ENCODE measurements at places on chromosomes 4 and X.

GRCh38 chrX:7515681-7516413, 327.1 kb upstream of the VCX start:
- DNase-seq, result peak; percentile 43

DNA sequence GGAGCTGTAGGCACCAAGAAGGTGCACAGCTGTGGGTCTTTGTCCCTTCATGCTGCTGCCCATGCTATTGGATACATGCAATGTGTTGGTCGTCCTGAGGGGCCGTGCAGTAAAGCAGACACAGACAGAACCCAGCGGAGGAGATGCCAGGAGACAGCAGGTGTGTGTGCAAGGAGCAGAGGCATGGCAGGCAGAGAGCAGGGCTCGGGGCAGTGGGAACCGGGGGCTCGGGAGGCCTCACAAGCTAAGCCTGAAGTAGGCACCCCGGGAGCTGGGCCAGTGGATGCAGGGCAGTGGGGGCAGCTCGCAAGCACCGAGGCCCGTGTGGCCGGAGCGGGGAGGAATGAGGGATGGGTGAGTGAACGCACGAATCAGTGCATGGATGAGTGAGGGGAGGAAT, 13.2 kb downstream of the HTRA3 start:
- no peak for DNase-seq

GRCh38 chr4:4762909-4763821, 96.3 kb upstream of the MSX1 start:
- DNase-seq, result peak; percentile 55

GRCh38 chrX:16979226-16979625, 32.8 kb downstream of the REPS2 start:
- peak; percentile 2 for DNase-seq

DNA sequence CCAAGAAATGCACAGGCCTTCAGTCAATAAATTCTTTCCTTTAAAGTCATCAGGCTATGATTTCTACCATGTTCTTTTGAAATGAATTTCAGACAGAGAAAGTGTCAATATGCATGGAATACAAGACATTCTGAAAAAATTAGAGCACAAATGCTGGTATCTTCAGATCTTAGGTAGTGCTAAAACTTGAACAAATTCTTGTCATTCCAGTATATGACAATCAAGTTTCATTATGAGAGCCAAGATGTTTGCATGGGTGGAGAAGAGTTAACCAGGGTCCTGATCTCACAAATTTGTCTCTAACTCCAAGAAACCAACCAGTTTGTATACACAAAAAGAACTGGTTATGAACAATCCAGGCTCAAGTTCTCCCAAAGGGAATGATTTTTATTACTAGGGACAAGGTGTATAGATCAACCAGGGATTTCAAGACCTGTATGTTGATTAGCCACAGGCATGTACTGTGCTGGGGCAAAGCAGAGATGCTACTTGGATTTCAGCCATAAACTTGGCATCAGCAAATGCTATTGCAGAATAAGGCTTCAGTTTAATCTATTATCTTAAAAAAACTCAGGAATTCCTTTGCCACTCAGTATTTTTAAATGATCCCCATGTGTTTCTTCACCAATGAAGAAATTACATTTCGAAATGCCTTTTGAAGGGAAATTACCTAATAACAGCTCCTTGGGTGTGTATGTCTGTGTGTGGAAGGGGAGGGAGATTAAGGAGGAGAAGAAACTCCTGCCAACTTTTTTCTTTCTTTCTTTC, 69.7 kb downstream of the FANCB start:
- peak; percentile 33 for DNase-seq

DNA sequence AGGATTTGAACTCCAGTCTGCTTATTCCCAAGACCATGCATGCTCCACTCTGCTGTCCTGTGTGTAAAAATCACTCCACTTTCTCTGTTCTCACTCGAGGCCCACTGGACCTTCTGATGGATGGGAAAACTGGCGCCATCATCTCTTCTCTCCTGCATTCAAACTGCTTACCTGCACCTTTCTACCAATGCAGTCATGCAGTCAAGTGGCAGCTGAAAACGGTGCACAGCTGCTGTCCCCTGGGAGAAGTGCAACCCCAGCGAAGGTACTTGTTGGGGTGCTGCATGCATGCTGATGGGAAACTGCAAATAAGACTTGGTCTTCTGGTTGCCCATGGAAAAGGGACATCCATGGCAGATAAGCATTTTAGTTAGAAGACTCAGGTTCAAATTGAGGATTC, 147.1 kb downstream of the EVC2 start:
- DNase-seq, result no peak

DNA sequence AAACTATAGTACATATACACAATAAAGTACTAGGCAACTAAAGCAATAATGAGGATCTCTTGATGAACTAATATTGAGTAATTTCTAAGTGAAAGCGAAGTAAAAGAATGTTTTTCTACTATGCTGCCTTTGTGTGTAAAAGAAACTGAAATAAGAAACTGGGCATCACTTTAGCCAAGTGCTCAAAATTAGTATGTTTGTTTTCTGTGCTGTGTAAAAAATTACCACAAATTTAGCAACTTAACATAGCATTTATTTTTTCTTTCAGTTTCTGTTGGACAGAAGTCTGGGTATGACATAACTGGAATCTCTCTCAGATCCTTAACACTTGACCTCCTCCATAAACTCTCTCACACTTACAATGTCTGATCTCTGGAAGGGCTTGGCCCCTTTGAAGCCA, 687.1 kb upstream of the MAGEB2 start:
- DNase-seq, result no peak

DNA sequence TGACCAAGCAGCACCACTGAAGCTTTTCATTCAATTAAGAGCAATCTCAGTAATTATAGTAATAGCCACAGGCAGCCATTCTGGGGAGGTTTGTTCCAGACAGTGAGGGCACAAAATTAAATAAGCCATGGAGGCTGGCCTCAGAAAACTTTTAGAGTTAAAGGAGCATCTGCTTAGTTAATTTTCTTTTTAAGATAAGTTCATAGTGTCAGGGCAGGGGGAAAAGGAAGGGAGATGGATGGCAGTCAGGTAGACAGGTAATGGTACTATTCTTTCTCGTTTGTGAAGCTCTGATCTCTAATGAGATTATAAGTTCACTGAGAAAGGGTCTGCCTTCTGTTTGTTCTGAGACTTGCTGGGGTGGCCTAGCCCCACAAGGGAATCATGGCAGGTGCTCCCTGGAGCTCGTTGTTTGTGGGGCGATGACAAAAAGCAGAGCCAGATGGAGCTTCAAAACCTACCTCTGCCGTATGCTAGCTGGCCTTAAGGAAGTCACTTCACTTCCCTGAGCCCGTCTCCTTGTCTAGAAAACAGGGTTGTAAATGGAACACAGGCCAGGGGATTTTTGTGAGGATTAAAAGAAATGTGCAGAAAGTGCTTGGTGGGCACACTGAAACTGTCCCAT, 44.6 kb upstream of the FGFBP2 start:
- no peak for DNase-seq

GRCh38 chr4:38306482-38307071, 346.4 kb downstream of the PTTG2 start:
- DNase-seq, result no peak

DNA sequence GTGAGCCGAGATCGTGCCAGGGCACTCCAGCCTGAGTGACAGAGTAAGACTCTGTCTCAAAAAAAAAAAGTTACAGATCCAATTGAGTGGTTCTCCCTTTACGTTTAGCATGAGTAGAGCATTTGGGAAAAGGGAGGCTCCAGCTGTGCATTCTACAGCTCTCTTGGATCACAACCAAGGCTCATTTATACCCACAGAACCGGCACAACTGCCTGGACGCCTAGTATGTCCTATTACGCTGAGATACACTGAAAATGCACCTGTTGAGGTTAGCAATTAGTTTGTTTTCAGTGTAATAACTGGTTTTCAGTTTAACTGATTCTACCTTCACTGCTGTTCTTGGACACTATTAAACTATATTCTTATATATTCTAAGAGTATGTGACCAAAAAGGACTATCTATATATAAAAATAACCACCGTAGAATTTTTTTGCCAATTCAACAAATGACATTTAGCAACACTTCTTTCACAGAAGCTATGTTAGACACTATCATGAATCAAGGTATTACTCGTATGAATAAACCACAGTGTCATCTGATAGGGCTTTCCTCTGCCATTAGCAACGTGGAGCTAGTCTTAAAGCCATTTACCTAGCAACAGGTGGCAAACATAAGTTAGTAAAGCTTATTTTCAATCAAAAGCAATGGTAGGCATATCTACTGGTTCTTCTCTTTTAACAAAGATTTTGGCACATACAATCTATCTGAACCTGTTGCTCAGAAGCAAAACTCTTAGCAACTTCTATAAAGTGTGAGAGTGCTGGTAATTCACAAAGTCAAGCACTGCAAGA, 3.6 kb downstream of the OTUD4 start:
- DNase-seq, result no peak

GRCh38 chr4:175198056-175198455, 279.9 kb downstream of the ADAM29 start:
- DNase-seq, result no peak

DNA sequence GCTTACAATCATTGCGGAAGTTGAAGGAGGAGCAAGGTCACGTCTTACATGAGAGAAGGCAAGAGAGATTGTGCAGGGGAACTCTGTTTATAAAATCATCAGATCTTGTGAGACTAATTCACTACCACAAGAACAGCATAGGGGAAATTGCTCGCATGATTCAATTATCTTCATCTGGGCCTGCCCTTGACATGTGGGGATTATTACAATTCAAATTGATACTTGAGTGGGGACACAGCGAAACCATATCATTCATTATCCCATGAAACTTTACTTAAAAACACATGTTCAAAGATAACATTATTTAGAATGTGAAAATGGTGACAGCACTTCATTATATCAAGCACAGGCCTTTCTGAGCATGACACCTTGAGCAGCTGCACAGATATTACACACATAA, 1087.8 kb downstream of the C4orf33 start:
- DNase-seq, result no peak

- peak; percentile 5 for DNase-seq
Observed at GRCh38 chr4:46856333-46856732, 52.7 kb downstream of the COX7B2 start.

DNA sequence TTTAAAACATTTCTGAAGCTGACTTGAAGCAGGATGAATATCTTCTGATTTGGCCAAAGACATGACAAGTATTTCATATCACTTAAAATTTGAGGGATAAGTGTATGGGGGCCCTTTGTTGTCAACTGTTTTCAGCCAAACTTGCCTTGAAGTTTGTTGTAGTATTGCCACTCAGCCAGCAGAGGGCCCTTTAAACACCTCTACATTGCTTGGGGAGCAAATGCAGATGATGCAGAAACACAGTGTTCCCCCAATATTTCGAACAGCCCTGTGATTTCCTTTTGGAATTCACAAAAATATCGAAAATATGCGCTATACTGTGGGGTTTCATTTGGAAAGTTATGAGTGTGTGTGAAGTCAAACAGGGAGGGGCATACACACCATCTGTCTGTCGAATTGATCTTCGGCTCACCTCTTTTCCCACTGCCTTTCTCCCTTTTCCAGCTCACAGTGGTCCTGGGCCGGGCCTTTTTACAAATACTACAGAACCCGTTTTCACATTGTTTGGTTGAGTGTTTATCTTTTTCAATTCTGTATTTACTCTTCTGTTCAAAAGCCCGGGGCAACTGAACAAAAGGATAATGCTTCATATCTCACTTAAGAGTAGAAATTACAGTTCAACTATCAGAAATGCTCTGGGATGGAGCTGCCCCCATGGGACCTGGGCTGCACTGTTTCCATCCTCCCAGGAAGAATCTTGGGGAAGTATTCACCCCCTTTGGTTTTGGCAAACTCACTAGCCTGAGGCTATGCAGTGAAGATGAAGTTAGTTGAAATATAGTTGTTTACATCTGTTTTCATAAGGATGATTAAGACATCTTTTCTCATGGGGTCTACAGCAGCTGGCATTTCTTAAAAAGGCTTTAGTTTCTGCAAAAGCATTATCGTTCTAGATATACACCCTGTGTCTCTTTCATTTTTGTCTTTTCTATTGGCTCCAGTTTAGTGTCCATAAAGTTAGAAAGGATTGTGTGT, 137.6 kb downstream of the EGF start:
- DNase-seq, result peak; percentile 67

- DNase-seq, result no peak
Observed at GRCh38 chrX:137926090-137926489, 360.2 kb downstream of the ZIC3 start.

- DNase-seq, result peak; percentile 54
Observed at GRCh38 chr4:147480891-147481576, at the start of gene EDNRA. Gene EDNRA, plus strand, starts transcription at chr4:147481097. Its CDS starts 4,585 bp downstream, at chr4:147485682.

DNA sequence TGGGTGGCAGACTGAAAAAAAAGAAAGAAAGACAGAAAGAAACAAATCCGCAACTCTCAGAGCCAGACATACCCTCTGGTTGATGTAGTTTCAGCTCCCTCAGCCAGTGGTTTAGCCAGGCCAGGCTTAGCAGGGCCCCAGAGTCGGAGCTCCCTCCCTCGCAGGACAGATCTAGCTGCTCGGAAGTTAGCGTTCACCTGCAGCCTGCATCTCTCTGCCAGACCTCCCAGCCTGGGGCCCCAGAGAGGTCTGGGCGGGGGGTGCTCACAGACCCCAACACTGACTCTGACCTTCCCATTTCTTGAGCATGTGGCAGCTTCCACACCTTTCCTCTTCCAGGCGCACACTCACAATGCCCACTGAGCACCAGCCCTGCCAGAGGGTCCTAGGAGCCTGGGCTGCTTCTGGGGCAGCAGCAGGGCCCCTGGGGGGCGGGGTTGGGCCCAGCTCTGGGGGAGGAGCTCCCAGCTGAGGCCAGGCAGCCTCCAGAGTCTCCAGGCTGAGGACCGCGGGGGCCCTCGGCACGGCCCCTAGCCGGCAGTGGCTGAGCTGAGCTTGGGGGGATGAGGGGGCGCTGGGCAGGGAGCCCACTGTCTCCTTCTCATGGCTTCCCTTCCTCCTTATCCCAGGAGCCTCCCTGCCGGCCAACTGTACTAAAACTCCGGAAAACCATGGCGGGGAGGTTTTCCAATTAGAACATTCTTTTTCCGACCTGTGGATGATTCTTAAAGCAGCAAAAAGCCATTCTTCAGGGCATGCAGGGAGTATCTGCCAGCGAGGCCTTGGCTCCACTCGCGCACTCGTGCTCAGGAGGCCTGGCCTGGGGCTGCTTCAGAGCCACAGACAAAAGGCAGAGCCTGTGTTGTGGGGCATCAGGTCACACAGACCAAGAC, 4.6 kb upstream of the ZNF185 start:
- DNase-seq, result no peak

- DNase-seq, result no peak
Observed at GRCh38 chr4:16023776-16024408, 59.9 kb downstream of the PROM1 start.

DNA sequence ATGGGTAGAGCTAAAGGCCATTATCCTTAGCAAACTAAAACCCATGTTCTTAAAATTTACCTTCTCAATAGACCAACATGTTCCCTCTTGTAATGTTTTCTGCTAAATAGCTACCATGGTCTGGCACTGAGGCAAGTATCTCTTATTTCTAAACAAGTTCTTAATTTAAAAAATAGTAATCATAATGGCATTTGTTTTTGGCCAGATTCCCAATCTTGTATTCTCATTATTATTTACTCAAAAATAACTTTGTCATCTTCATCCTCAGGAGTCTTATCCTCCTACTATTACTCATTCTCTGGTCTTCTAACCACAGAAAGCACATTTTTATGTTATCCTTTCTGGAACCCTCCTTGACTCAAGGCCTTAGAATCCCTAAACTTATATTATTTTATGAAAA, 931.2 kb downstream of the CCSER1 start:
- DNase-seq, result peak; percentile 25
